ENCODE measurements at places on chromosomes 2 and 18.

DNA sequence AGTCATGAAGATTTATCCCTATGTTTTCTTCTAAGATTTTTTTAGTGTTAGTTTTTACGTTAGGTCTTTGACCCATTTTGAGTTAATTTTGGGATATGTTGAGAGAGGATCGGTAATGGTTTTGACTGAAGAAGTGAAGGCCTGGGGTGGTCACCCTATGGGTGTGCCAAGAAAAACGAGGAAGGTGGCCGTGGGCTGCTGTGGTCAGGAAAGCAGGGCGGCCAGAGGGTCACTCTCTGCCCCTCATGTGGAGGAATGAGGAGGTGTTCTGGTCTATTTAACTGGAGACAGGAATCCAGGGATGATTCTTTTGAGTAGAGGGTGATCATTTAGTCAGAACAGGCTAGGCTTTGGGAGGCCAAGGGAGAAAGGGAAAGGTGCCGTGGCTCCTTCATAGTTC is 50.7 kb downstream of the MYO7B start:
- DNase-seq = no peak

DNA sequence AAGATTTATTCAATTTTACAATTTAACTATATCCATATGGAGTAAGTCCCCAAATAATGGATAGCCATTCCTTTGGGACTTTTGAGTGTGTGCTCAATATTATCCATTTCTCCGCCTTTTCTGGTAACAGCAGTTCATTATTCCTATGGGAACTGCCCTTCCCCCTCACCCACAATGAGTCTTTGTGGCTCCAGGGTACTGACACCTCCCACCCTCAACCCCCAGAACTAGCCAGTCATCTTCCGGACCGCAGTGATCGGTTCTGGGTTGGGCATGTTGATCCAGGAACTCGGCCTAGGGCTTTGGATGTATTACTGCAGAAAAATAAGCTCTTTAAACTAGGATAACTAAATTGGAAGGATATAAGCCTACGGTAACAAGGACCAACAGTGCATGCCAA is 45.4 kb upstream of the CCDC150 start:
- no peak for DNase-seq

- DNase-seq = no peak
Measured at GRCh38 chr18:73147590-73147989, 279.8 kb upstream of the NETO1 start.

DNA sequence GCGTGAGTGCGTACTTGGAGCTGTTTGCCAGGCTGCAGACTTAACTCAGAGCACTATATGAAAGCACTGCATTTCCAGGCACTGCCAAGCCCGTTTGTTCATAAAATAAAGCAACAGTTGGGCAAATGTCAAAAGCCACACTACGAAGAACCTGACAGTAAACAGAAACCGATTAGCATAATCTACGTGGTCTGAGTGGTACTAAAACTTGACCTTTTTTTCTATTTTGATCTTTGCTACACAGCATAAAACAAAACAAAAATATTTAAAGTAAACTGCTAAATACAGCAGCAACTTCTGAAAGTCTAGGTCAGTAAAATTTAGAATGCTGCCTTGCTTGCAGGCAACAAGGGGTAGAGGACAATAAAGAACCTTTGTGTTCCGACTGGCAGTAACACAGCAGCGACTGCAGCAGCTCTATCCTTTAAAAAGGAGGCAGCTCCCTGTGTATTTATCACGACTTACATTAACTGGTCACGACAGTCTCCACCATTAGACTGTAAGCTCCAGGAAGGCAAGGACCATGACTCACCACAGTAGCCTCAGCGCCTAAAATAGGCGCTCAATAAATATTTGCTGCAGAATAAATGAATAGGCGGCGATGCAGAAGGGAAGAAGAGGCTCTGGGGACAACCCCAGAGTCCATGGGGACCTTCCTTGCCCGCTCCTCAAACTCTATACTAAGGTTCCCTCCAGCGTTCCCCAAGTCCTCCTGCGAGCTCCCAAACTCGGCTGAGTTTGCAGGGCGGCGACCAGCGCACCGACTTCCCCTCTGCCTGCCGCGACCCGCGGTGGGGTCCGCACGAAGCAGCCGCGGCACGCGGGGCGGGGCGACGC is 902 bp downstream of the SS18 start:
- peak; percentile 76 for DNase-seq

DNA sequence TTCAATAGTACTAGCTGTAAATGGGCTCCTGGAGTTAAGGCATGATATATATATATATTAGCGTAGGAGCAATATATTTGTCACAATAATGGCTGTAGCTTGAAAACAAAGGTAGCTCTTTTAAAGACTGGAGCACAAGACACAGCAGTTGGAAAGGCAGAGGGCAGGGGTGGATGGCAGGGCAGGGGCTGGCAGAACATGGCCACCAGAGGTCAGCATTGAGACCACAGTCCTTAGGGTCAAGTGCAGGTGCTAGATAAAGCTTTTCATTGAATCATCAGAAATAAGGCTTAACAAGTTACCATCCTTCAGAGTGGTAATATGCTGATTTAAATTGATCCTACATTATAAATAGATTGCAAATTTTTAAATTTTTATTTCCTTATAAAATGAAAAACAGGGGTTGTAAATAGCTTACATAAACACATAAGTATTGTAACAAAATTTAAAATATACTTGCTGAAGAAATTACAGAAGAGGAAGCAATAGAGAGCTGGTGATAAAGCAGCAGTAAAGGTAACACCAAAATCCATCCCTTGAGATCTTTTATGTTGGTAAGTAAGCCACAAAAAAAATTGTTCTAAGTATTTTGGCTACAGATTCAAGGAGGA is 161.2 kb upstream of the PIEZO2 start:
- peak; percentile 83 for DNase-seq

- no peak for DNase-seq
Measured at GRCh38 chr2:200396781-200397242, 90.3 kb downstream of the SPATS2L start.

DNA sequence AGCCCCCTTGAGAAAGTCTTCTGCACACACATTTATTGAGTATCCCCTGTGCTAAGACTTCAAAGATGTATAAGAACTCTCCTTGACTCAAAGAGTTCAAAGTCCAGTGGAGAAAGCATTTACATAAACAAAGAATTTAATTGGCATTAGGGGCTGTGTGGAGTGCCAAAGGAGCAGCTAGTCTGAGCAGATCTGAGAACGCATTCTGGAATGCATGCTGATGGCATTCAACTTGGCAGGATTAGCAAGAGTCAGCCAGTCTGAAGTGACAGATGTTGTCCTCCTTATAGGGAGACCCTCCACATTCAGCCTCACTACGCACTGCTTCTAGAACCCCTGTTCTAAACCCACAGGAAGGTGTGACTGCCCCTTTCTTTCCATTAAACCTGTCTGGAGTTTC is 191.5 kb downstream of the RAD51AP2 start:
- no peak for DNase-seq

GRCh38 chr2:55809875-55810621 is 113.5 kb downstream of the EFEMP1 start:
- no peak for DNase-seq

- no peak for DNase-seq
Measured at GRCh38 chr2:134461511-134461910, 207.6 kb downstream of the MGAT5 start.

DNA sequence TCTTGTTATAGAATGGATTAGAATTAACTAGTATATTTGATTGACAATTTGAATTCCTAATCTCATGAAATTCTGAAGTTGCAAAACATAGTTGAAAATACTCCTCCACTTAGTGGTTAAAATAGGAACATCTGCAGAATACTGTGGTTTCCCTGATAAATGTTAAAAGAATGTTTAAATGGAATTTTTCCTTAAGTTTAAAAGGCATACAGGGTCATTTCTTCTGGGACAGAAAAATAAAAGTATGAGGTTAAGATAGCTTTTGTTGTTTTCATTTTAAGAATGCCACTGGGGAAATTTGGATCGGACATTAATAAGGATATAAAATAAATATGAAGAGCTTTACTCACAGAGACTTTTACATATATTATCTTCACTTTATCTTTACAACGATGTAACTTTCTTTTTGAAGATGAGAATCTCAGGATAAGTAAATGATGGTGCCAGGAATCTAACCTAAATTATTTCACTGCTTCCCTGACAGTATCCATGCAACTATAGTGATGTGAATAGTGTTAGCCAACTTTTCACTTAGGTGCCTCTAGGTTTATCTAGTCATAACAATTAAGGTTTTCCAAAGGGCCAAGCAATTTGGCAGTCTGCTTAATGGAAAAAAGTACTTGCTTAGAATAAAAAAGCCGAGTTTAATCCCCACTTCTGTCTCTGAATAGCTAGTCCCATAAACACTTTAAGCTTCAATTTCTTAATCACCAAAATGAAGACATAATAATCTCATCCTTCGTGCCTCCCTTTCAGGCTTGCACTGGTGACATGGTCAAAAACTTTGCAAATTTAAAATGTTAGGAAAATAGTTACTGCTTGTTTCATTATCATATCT is 151.8 kb upstream of the STK17B start:
- DNase-seq = no peak

DNA sequence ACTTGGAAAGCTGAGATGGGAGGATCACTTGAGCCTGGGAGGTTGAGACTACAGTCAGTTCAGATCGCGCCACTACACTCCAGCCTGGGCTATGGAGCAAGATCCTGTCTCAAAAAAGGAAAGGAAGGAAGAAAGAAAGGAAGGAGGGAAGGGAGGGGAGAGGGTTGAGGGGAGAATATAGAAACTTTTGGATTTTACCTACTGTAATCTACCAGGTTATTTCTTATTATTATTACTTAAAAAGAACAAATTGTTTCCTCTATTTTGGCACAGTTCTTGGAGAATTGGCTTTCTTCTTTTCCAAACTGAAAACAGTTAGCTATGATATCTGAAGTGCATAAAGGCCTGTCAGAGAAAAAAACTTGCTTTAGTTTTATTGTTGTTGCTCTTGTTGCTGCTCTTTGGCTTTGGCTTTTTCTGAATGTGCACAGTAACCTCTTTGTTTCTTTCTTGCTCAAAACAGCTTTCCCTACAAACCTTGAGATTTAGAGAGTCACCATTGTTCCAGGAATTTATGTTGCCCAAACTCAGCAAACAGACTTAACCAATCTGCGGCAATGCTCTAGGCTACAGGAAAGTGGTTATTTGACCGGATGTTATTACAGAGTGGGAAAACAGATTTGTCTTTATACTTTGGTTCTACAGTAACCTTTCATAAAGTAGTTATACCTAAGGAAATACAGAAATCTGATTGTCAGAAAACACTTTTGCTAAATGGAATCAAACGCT is 214.9 kb downstream of the XIRP2 start:
- DNase-seq = no peak

GRCh38 chr2:218733171-218734021 is 22.8 kb downstream of the TTLL4 start:
- DNase-seq = no peak

DNA sequence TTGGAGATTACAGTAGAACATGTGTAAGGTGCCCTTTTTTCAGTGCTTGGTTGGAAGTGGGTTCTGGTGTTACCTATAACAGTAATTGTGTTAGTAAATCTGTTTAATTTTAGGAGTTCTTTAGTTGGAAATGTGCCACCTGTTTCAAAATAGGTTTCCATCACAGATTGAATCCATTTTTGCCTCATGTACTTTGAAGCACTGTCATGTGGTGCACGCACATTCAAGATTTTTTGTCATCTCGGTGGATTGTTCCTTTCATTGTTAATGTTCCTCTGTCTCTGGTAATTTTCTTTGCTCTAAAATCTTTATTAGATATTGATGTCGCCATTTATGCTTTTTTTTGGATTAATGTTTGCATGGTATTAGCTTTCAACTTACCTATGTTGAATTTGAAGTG is 1.3 kb downstream of the ATP9B start:
- no peak for DNase-seq

DNA sequence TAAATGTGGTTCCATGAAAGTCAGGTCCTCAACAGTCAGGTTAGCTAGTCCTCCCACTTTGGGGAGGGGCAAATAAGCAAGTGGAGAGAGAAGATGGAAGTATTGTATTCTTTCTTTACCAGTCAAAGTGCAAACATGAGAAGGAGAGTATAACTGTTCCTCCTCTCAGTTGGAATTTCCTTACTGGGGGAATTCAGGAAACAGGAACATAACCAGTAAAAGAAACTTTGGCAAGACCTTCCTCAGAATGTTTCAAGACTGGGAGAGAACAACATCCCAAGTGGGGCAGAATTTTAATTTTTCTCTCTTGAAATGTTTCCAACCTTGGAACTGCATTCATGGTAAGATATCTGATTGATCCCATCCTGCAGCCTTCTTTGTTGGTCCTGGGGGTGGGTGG is 552.4 kb upstream of the TNP1 start:
- DNase-seq = no peak

DNA sequence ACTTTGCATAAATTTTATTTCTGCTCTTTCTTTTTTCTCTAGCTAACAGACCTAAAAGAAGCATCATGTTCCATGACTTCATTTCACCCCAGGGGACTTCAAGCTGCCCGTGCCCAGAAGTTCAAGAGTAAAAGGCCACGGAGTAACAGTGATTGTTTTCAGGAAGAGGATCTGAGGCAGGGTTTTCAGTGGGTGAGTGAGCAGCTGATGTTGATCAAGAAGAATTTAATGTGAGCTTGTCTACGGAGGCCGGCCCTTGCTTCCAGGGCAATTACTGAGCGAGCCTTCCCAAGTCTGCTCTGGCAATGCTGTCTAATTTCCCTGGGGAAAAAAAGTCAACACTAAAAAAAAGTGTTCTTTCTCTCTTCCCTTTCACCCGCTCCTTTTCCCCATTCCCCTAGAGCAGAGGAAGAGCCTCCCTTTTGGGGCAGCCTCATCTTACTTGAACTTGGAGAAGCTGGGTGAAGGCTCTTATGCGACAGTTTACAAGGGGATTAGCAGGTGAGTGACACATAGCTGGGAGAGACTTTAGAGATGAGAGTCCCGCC is 1.2 kb downstream of the CDK15 start:
- no peak for DNase-seq

DNA sequence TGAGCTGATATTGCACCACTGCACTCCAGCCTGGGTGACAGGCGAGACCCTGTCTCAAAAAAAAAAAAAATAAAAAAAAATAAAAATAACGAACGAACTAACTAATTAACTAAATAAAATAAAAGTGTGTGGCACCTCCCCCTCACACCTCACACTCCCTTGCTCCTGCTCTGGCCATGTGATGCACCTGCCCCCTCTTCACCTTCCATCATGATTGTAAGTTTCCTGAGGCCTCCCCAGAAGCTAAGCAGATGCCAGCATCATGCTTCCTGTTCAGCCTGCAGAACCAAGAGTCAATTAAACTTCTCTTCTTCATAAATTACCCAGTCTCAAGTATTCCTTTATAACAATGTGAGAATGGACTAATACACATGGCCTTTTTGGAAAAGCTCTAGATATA is 232.1 kb downstream of the TGIF1 start:
- no peak for DNase-seq
